Activated T-cell treated with anti-CD3 and anti-CD28 coated beads, Interleukin-2, amount 50 U/mL, for 24 hours (primary cell): ENCODE measurements at places on chromosomes 6 and 20.

DNA sequence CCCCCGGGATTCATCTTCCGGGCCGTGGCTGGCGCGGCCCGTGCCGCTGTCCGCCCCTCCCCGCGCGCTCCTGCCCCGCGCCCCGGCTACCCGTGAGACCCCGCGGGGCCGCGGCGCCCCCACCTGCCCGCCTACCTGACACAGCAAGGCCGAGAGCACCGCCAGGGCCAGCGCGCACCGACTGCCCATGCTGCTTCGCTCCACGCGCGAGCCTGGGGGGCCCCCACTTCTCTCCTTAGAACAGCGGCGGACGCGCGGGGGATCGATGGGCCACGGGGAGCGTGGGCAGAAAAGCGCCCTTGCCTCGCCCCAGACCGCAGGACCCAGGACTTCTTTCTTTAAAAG is 955 bp downstream of the DLL1 start:
- no peak for DNase-seq

- DNase-seq = no peak
Measured at GRCh38 chr6:160277144-160277543, 18.5 kb upstream of the SLC22A2 start.

DNA sequence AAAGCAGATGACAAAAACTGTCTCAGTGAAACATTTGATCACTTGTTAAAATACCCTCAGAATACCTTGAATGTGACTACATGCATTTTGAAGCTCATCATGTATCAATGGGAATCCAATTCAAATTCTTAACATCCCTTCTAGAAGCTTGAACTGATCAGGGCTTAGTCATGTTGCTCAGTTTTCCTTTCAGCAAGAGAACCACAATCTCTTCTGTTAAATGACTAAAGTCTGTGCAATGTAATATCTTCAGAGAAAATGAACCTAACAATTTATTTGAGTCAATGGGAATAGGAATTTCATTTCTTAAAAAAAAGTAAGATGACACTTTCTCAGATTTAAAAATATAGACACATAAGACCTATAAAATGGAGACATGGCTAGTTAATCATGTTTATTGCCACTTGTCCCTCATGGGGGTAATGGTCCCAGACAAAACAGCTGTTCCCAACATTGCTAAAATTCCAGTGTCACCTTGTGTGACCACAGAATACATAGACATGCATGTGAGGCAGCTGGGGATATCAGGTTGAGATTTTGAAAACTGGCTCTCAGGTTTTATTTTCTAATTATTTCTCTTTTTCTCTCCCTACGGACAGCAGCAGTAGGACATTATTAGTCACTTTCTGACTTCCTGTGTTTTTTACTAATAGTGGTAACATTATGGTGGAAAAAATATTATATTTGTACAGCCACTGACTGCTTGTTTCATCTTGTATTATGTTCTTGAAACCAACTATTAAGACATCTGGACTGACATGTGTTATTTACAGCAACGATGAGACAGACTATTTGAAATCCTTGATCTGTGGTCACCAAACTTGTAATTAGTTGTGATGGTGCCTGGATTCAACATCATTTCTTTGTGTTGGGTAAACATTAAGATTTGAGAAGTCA is 192.5 kb downstream of the COL9A1 start:
- DNase-seq = no peak

DNA sequence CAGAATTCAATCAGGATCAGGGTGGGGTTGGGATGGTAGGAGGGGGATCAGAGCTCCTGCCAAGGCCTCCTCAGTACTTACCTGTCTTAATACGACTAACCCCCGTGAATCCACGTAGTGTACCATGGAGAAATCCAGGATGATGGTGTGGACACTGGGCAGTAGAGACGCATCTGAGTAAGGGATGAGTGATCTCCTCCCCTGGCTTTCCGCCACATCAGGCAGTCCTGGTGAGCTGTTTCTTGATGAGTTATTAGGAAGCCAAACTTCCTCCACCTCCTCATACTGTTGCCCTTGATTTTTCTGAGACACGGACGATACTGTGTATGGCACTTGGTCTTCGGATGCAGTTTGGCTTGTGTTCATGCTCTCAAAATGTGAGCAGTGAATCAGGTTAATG is 34.2 kb upstream of the SRPK1 start:
- DNase-seq = no peak

- no peak for DNase-seq
Measured at GRCh38 chr6:10719964-10720264, 3.0 kb upstream of the TMEM14C start.

DNA sequence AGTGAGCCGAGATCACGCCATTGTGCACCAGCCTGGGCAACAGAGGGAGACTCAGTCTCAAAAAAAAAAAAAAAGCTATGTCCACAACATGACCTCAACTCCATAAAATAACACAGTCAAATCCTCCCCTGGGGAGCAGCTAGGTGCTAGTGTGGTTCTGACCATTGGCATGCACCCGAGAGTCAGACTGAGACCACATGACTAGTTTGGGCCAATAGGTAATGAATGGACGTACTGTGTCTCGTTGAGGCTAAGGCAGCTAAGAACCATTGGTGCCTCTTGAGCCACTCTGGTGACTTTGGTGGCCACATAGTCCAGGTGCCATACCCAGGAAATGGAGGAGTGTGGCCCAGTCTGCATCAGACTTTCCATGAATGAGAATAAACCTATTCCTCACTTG is 40.3 kb downstream of the ATP9A start:
- no peak for DNase-seq
